ENCODE measurements at places on chromosomes 4 and X.

DNA sequence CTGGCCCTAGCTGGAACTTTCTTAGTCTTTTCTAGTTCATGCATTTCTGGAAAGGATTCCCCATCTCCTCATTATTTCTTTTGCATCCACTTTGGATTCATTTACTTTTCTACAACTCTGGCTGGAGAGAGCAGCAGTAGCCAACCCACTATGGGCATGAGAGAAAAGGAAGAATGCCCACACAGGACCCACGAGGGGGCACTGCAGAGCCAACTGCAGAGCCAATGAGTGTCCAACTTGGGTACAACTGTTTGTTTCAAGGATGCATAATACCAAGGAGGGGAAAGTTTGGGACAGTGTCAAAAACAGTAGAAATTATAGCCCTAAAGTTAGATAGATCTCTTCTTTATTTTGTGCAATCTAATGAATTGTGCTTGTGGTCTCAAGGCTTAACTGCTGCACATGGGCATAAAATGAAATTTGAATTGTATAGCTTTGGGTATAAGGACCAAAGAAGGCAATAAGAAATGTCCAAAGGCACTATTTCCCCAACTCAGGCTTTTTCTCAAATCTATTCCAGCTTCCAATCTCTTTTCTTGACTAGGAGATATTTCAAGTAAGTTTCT, 230.6 kb downstream of the NSUN7 start:
- no peak for DNase-seq

DNA sequence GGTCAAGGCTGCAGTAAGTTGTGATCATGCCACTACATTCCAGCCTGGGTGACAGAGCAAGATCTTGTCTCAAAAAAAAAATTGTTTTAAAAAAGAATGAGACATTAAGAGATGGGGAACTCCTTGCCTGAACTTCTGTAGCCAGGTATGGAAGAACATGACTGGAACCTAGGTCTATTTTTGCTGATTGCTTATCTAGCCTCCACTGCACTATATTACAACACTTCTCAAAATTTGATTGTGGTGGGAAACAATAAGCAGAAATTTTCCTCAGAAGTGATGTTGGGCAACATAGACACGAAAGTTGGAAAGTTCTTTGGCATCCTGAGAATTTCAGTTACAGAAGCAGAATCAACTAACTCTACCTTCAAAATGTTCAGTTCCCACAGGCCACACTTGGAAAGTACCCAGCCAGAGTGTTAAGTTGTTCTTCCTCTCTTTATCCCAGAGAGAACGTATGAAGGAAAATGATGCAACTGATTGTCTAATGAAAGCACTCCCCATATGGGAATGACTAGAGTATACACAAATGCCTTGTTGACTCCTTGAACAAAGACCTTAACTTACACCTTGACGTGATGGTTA, 50.0 kb downstream of the LUZP4 start:
- DNase-seq = no peak

- DNase-seq = no peak
Measured at GRCh38 chrX:4484266-4484665, 770.8 kb upstream of the PRKX start.

DNA sequence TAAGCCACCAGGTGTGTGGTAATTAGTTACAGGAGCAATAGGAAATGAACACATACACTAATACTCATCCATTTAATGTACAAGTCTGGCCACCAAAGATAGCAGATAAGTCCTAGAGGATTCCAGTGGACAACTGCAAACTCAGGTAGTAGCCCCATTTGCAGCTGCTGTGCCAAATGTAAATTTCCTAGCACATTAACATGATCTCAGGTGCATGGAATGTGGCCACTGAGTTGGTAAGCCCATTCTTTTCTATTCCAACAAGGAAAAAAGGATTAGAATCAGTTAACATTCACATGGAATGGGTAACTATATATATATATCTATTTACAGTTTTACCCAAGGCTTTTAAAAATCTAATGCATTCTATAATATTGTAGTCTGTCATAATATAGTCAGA, 23.3 kb upstream of the FRAS1 start:
- DNase-seq = no peak

DNA sequence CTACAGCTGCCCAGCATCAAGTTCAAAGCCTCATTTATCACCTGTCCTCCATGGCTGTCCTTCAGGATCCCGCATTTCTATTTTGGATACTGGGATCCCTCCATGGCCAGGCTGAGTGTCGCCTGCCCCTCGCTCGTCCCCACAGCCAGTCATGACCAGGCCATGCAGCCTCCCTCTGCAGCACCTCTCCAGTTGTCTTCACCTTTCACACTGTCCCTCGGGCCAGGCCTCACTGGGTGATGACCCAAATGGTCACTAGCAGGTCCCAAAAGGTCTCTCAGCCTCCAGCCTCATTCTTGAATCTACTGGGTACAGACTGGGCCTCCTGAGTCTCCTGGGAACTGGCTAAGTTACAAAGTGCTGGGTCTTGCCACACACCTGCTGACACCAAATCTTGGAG, 48.7 kb upstream of the HELT start:
- DNase-seq = no peak

DNA sequence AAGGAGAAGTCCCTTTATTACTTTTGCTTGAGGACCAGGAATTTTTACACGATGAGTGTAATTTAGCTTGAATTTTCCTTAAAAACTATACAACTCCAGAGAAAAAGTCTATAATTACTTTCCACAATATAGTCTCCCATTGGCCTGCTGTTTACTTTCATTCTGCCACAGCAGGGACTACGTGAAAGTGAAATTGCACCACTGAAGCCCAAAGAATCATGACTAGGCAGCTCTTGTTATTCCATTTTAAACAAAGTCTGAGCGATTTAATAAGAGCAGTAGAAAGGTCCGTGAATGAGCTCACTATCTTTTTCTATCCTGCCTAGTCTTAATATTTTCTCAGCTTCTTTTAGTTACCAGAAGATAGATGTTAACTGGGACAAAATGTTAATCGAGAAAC, 68.6 kb downstream of the ADGRG4 start:
- no peak for DNase-seq

GRCh38 chrX:4663085-4663484, 949.6 kb upstream of the PRKX start:
- no peak for DNase-seq

DNA sequence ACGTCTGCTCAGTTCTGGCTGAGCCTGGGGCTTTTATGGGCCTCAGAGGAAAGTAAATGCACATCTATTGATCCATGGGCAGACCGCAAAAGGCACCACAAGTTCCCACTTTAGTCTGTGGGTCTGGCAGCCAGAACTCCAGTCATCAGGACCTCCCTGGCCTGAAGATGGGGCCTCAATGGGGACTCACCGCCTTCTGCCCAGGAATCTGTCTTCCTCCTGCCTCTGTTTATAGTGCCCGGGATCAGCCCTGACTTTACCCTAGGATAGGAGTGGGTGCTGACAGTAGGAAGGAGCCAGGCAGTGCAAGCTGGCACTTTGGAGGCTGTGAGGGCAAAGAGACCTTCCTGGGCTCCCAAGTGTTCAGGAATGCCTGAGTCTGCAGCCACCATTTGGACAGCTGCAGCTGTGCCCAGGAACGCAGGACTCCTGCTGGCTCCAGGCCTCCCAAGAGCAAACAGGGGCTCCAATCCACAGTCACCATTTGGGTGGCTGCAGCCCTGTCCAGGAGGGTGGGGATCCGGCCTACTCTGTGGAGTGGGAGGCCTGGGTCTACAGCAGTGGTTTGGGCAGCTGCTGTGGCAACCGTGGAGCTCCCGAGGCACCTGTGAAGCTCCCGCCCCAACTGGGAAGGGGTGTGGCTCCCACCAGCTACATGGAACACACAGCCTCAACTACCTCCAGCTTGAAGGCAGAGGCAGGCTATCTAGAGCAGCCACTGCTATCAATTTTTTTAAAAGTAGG, 1440.9 kb upstream of the ADGRL3 start:
- no peak for DNase-seq

- no peak for DNase-seq
Measured at GRCh38 chrX:10133980-10134676, 22.6 kb upstream of the CLCN4 start.

DNA sequence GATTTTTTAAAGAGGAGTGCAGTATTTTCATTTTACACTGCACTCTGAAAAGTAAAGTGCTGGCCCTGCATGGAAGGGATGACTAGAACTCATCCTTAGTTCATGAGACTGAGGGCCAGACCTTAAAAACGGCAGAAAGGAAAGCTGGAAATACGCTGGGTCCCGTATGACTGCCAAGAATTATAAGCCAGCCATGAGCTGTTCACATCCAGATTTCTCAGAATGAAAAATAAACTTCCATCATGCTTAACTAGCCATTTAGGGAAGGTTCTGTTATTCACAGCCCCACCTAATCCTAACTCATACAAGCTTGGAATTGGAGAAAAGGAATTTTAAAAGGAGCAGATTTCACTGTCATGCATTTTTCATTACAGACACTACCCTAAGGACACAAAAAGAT, 894.4 kb downstream of the FAT4 start:
- DNase-seq = no peak

DNA sequence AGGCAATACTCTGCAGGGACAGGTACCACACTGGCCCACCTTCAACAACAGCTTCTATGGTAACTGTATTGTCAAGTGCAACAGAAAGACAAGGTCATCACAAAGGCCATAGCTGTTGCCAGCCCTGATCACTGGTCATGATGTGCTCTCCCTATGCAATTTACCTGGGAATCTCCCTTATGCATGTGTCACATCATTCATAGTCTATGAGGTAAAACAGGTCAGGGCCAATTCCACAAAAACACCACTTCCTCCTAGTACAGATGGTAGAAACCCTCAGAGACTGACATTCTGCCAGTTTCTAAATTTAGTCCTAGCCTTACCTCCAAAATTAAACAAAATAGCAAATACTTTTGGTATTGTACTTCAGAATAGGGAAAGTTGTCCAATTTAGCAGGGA, 132.8 kb downstream of the MGST2 start:
- no peak for DNase-seq

- DNase-seq = no peak
Measured at GRCh38 chr4:183838987-183839712, 66.0 kb upstream of the STOX2 start.

DNA sequence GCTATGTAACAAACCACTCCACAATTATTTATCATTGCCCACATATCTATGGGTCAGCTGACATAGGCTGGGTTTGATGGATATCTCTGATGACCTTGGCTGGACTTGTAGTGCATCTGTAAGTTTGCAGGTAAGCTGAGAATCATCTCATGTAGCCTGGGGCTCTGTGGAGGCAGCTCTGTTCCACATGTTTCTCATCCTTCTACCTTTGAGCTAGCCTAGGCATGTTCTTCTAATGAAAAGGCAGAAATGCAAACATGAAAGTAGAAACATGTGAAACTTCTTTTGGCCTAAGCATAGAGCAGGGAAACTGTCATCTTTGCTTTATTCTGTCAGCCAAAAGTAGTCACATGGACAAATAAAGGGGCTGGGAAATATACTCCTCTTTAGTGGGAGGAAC, 18.2 kb downstream of the MRPL1 start:
- DNase-seq = no peak

DNA sequence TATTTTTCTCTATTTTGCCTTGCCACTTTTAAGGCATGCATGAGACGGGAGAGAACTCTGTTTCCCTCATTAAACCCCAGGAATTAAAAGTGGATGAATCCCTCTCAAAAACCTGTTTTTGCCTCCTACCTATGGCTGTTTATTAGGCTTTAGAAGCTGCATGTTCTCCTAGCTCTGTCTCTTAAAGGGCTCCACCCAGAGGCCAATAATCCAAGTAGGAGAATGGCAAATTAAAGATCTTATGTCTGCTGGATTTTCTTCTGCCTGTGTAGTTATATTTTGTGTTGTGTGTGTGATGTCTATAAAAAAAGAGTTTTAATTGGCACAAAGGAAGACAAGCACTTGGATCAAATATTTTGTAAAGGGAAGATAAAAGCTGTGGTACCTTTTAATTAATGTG, 32.4 kb downstream of the MAGEC1 start:
- DNase-seq = no peak

DNA sequence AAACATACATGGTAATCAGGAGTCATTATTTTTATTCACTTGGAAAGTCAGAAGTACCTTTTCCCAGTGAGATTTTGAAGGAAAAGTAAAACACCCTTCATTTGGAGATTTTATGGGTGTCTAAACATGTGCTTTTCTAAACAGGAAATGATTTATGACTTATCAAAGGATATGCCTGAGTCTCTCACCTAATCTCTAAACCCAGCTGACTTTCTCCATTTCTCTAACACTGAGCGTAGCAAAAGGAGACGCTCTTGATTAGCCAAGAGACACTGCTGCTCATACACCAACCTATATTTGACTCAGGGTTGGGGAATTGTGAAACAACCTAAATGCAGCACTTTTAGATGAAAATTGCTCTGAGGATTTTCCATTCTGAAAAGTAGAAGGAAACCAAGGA, 468.5 kb upstream of the FTHL17 start:
- DNase-seq = no peak

- no peak for DNase-seq
Measured at GRCh38 chr4:184355857-184356256, 118.5 kb downstream of the IRF2 start.

DNA sequence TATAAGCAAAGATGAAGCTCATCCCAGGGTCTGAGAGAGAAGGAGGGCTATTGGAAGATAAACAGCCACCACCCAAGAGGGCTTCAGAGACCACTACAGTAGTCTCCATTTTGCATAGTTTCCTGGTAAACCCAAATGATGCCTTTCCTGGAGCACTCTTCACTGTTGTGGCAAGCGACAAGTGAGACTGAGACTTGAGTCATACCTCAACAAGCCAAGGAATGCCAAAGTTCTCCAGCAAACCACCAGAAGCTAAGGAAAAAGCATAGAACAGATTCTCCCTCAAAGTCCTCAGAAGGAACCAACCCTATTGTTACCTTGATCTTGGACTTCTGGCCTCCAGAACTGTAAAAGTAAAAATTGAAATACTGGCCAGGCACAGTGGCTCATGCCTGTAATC, 65.9 kb downstream of the LARP7 start:
- DNase-seq = no peak

DNA sequence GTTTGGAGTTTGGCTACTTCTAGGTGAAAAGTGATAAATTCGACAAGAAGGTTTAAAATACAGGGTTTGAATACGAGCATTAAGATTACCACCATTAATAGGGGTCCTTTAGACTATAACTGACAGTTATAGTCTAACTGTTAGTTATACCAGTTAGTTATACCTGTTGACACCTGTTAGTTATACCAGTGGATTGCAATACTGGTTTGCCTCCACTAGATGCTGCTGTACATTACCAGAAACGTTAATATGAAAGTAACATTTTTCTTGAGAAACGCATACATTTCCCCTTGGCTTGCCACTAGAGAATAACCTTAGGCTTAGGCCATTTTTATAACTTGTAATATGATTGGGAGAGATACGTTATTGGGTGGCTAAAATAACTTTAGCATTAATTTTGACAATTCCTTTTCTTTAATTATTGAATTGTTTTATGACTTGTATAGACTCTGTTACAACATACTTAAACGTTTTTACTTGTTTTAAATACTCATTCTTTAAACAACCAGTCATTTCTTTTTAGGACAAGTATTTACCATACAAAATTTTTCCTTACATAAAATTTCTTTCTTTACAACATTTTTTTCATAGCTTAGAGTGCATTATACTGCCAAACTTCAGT, 911.2 kb downstream of the FSTL5 start:
- no peak for DNase-seq

- no peak for DNase-seq
Measured at GRCh38 chrX:93419642-93420041, 253.7 kb downstream of the NAP1L3 start.

Data from breast epithelium (tissue), 4 donors.